H54 (cell line): ENCODE measurements at places on chromosomes 1 and 21.

DNA sequence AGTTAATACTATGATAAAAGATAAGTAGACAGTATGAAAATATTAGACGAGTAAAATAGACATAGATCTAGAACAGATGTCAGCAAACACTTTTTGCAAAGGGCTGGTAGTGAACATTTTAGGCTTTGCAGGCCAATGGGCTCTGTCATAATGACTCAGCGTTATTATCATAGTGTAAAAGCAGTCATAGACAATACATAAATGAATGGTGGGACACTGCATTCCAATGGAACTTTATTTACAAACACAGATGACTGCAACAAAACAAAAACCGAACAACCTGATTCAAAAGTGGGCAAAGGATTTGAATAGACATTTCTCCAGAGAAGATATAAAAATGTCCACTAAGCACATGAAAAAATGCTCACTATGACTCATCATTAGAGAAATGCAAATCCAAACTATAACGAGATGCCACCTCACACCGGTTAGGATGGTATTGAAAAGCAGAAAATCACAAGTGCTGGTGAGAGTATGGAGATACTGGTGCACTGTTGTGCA lies 7.3 kb downstream of the GSTM5 start:
- no peak for DNase-seq

GRCh38 chr1:85463731-85464496 lies 1.0 kb downstream of the DDAH1 start:
- DNase-seq, result no peak

DNA sequence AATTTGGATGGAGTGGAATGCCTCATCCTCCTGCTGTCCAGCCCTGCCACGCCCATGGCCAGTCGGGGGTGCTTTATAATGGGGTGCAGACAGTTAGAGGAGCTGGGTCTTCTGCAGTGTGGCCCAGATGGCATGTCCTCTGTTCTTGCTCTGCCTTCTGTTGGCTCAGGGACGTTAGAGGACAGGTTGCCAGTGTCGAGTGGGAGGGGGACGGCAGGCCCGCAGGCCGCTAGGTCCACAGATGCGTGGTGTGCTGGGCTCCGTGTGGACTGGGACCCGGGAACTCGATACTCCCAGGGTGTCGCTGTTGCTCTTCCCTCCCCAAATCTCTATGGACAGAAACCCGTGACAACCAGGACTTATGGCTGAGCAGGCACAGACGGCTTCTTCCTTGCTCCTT lies 33.3 kb downstream of the SIM2 start:
- DNase-seq, result no peak

GRCh38 chr21:42554251-42554961 lies 40.8 kb downstream of the SLC37A1 start:
- DNase-seq, result no peak

DNA sequence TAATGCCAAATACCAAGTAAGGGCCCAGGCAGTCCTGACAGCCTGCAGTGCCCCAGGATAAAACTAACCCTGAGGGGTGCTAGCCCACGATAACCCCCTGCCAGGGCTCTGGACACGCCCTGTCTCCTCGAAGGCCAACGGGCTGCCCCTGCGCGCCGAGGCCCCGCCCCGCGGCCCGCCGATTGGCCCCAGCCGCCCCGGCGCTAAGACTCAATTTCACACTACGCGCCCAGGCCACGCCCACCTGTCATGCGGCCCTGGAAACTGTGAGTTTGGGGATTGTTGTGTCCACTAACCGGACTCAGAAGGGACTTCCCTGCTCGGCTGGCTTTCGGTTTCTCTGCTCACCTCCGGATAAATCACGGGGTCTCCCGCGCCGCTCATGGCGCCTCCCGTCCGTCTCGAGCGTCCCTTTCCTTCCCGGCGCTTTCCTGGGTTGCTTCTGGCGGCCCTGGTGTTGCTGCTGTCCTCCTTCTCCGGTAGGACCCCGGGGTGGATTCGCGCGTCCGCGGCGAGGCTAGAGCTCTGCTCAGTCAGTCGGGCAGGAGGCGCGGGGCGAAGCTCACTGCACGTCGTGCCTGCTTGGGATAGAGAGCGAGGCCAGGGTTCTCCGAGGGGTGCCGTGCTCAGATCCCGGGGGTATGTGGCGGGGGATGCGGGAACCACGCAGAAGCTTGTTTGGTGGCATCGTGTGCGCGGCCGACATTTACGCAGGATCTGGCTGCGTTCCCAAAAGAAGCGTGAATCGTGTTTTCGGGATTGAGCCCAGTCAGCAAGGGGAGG lies at the start of gene CR1L:
Gene CR1L, plus strand, starts transcription at position 282 of the 783 bp plus-strand sequence. Its CDS starts 101 bp downstream, at position 383.
- no peak for DNase-seq

- no peak for DNase-seq
Observed at GRCh38 chr1:51044834-51045233, 57.2 kb upstream of the C1orf185 start.

GRCh38 chr1:154403983-154404382 lies 1.2 kb upstream of the IL6R start:
- DNase-seq, result no peak

- DNase-seq, result no peak
Observed at GRCh38 chr21:23003951-23004350, 2005.7 kb downstream of the NCAM2 start.

DNA sequence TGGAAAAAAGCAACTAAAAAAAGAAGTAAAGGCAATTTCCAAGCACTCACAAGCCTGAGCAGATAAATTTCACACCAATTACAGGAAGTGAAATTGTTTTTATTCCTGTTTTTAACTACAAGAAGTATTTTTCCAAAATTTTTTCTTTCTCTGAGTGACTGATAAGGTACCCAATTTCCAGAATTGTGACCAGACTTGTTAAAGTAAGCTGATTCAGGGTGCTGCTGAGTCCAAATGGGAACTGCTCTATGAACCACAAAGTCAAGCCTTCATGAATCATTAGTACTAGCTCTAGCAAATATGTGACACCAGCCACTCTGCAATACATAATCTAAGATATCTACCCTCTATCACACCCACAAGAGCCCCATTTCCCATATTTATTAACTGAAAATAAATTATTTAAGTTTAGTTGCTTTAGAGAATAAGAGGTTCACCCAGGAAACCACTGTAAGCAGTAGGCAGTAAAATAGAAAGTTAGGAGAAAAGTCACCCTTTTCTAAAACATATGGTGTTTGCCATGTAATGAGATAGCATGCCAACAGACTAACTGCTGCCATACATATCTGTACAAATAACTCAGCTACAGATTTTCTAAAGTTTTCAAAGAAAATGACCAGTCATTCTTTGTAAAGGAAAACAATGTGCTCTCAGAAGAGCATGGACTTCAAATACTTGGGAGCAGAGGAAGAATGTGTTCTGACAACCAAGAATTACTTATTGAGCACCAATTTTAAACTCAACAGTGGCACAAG lies 43.1 kb upstream of the TNFSF18 start:
- DNase-seq, result no peak

DNA sequence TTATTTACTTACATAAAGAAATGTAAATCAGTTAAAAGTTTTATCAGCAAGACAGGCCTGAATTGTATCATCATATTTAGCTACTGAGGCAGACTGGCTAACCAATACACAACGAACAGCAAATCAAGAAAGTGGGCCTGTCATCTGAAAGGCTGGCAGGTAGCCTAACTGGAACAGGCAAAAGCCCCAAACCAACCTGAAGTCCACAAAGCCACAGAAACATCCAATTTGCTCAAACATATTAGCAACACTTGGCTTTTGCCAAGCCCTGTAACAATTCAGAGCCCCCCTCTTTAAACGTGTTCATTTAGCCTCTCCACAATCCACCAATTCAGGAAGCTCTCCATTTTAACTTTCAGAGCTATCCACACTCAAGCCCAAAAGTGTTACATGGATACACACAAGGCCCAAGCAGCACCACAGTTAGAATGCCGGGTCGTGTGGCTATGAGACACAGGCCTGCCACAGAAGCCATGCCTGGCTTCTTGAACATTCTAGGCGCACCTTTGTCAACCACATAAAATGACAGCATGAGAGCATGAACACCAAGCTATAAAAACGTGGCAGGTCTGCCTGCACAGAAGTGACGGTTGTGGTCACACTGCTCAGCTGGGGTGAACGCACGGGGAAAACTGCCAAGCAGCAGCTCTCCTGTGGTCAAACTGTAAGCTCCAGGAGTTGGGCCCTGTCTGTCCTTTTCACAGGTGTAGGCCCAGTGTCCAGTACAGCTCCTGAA lies 49.3 kb downstream of the CD34 start:
- DNase-seq, result no peak
